ENCODE measurements at places on chromosomes 5 and 9.

GRCh38 chr9:131366761-131367401, 27.0 kb upstream of the PRRC2B start:
- no peaks in the 10 kb centered on the region for H3K36me3 ChIP-seq
- no peaks in the 10 kb centered on the region for H3K27me3 ChIP-seq
- no peak overlapping the region for H3K4me3 ChIP-seq
- no peak overlapping the region for H3K27ac ChIP-seq
- H3K4me1 ChIP-seq: no peaks in the 10 kb centered on the region
- peak; percentile 73 for DNase-seq

- H3K4me3 ChIP-seq: no peak overlapping the region
- H3K4me1 ChIP-seq: peaks cover 8% of the 10 kb centered on the region
- no peak overlapping the region for H3K27ac ChIP-seq
- H3K36me3 ChIP-seq: no peaks in the 10 kb centered on the region
Observed at GRCh38 chr5:18792145-18792544, 1157.9 kb downstream of the TAF11L14 start.

GRCh38 chr9:21505425-21506179, 23.5 kb upstream of the IFNE start:
- H3K4me1 ChIP-seq: peaks cover 31% of the 10 kb centered on the region
- no peak for DNase-seq
- no peak overlapping the region for H3K4me3 ChIP-seq
- no peak overlapping the region for H3K27ac ChIP-seq
- no peaks in the 10 kb centered on the region for H3K36me3 ChIP-seq

GRCh38 chr5:172550096-172550765, 90.8 kb upstream of the NEURL1B start:
- no peak overlapping the region for H3K27ac ChIP-seq
- no peak overlapping the region for H3K4me3 ChIP-seq
- no peaks in the 10 kb centered on the region for H3K36me3 ChIP-seq
- no peaks in the 10 kb centered on the region for H3K27me3 ChIP-seq
- no peak for DNase-seq
- no peaks in the 10 kb centered on the region for H3K4me1 ChIP-seq

DNA sequence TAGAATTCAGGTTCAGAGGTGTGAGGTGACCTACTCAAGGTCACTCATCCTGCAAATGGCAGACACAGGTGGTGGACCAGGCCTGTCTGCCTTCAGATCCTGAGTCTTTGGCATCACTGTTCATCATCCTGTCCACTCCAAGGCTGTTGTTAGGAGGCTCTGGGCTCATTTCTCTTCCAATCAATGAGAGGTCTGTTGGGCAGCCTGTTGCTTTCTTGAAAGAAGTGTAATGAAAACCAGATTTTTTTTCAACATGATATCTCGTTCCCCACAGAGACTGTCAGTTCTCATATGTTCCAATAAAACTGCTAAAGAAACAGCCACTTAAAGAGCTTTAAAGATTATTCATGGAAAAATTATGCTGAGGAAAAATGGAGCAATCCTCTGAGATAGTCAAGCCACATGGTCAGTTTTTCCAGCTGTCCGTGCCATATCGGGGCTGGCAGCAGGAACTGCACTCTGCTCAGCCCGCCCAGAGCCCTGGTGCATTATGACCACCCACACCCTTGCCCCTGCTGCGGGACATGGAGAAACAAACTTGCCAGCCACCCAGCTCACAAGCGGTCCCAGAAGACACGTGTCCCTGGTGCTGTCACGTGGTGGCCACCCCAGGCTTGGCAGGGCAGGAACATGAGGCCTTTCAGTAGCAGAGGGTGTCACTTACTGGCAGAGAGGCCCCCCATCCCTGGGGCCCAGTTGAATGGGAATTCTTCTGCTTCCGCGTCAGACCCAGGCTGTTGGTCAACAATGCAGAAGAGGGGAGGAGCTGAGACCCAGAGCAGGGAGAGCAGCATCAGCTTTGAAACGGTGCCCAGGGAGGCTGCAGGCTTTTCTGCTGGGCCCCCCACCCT, 63.7 kb upstream of the ANGPTL2 start:
- no peak for DNase-seq
- no peak overlapping the region for H3K27ac ChIP-seq
- no peaks in the 10 kb centered on the region for H3K27me3 ChIP-seq
- no peaks in the 10 kb centered on the region for H3K36me3 ChIP-seq

GRCh38 chr5:179275941-179276837, 69.1 kb downstream of the ADAMTS2 start:
- no peak overlapping the region for H3K27ac ChIP-seq
- no peaks in the 10 kb centered on the region for H3K4me1 ChIP-seq
- H3K27me3 ChIP-seq: no peaks in the 10 kb centered on the region
- DNase-seq: no peak

DNA sequence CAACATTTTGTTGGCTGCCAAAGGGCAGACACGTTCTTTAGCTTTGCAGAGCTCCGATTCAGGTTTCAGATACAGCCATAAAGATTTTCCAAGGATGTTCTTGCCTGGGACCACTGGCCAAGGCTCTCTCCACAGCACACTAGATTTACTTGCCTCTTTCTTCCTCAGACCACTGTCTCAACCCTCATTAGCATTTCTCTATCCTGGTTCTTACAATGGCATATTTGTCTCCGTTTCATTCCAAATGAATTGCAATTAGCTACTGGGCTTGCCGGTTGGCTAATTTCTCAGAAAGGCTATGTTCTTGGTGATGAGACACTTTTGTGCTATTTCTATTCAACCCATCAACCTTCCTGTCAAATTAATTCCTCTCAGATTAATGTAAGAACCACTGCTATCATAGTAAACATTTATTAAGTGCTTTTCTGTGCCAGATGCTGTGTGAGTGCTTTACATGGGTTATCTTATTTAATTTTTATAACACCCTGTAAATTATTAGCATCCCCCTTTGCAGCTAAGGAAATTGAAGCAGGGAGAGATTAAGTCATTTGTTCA, 118.4 kb upstream of the NR3C1 start:
- H3K27me3 ChIP-seq: no peaks in the 10 kb centered on the region
- no peak for DNase-seq
- no peaks in the 10 kb centered on the region for H3K4me1 ChIP-seq
- no peak overlapping the region for H3K4me3 ChIP-seq
- H3K36me3 ChIP-seq: no peaks in the 10 kb centered on the region
- H3K27ac ChIP-seq: no peak overlapping the region

- no peaks in the 10 kb centered on the region for H3K27me3 ChIP-seq
- no peak for DNase-seq
- H3K4me1 ChIP-seq: no peaks in the 10 kb centered on the region
- no peak overlapping the region for H3K4me3 ChIP-seq
- H3K36me3 ChIP-seq: no peaks in the 10 kb centered on the region
Observed at GRCh38 chr9:89941875-89942274, 337.1 kb downstream of the GADD45G start.

DNA sequence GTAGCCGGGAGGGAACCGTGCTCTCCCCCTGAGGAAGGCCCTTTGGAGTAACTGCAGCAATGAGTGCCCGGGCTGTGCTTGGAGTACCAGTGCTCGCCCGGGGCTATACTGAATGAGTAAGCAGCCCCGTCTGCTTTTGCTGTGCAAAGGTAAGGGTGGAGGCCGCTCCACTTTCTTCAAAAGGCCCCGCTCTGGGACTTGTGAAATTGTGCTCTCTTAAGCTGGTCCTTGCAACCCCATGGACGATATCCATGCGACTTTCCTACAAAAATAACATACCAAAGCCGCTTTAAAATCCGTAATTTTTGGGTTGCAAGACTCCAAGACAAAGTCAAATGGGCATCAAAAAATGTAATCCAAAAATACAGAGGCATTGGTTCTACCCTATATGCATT, 578 bp upstream of the TNFAIP8 start:
- H3K36me3 ChIP-seq: no peaks in the 10 kb centered on the region
- peaks cover 64% of the 10 kb centered on the region for H3K4me1 ChIP-seq
- peak; percentile 75 for DNase-seq
- peaks cover 29% of the 10 kb centered on the region for H3K27me3 ChIP-seq

- no peaks in the 10 kb centered on the region for H3K4me1 ChIP-seq
- H3K36me3 ChIP-seq: no peaks in the 10 kb centered on the region
- no peak overlapping the region for H3K4me3 ChIP-seq
- no peak overlapping the region for H3K27ac ChIP-seq
- H3K27me3 ChIP-seq: no peaks in the 10 kb centered on the region
Observed at GRCh38 chr5:74934949-74935751, 69.0 kb upstream of the FAM169A start.

- no peaks in the 10 kb centered on the region for H3K27me3 ChIP-seq
- no peak for DNase-seq
- peaks cover 19% of the 10 kb centered on the region for H3K4me1 ChIP-seq
- no peak overlapping the region for H3K4me3 ChIP-seq
Observed at GRCh38 chr9:70110194-70111041, 66.8 kb downstream of the MAMDC2 start.

DNA sequence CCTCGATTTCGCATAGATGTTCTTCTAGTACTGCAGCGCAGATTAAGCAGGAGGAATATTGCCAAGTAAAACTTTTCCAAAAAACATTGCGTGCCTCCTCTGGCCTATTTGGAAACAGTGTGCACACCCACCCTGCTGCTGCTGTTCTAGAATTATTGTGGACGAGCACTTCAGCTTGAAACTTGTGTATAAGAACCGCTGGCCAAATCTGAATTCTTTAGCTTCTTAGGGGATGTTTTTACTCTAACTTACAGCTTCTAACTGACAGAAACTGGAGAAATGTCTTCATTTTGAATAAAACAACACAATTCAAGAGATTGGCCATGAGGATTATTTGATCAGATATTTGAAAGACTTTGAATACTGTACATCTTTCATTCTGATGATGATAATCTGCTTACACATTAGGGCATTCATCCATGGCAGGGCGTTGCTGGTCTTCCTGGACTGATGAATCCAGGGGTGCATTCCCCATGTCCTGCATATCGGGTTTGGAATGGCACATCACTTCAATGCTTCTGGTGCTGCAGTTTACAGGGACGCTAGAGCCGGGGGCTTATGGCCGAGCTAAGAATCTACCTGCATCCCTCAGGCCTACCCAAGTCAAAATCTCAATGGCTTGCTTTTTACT, 6.5 kb downstream of the ADAMTS16 start:
- H3K27ac ChIP-seq: no peak overlapping the region
- H3K27me3 ChIP-seq: no peaks in the 10 kb centered on the region
- no peak overlapping the region for H3K4me3 ChIP-seq
- no peaks in the 10 kb centered on the region for H3K4me1 ChIP-seq
- DNase-seq: no peak
- H3K36me3 ChIP-seq: peaks cover 18% of the 10 kb centered on the region

All from GM23338 (cell line).